ENCODE measurements at places on chromosomes 7 and 10. TPM values are rescaled to one million over a fixed set of nuclear protein-coding genes. Genes with fewer than 3 reads are reported as not detected.

Gene FLNC
- 7.8 TPM for total RNA-seq

Gene PROSER2
- 40.4 TPM for total RNA-seq

Gene PAX4
- not detected for total RNA-seq

Gene SLC39A12
- total RNA-seq: not detected

Gene KNDC1
- total RNA-seq: not detected

Gene IFT22
- 47.6 TPM for total RNA-seq

Measured in A673 (cell line).